ENCODE measurements at places on chromosomes 2 and 18. TPM values are rescaled to one million over a fixed set of nuclear protein-coding genes. Genes with fewer than 3 reads are reported as not detected.

CYP27A1 gene
- 114 TPM for polyA plus RNA-seq

MATN3 gene
- 0.25 TPM for polyA plus RNA-seq

SERPINB4 gene
- not detected for polyA plus RNA-seq

XPO1 gene
- 15.9 TPM for polyA plus RNA-seq

NAT8 gene
- 0.10 TPM for polyA plus RNA-seq

DPP10 gene
- polyA plus RNA-seq: 23.8 TPM

RFTN2 gene
- not detected for polyA plus RNA-seq

ITGAV gene
- 9.6 TPM for polyA plus RNA-seq

All from small intestine (tissue), 16 donors.